Activated gamma-delta T cell treated with Interleukin-2 at 50 U/mL for 16 hours (primary cell): ENCODE measurements at places on chromosomes 4 and X.

DNA sequence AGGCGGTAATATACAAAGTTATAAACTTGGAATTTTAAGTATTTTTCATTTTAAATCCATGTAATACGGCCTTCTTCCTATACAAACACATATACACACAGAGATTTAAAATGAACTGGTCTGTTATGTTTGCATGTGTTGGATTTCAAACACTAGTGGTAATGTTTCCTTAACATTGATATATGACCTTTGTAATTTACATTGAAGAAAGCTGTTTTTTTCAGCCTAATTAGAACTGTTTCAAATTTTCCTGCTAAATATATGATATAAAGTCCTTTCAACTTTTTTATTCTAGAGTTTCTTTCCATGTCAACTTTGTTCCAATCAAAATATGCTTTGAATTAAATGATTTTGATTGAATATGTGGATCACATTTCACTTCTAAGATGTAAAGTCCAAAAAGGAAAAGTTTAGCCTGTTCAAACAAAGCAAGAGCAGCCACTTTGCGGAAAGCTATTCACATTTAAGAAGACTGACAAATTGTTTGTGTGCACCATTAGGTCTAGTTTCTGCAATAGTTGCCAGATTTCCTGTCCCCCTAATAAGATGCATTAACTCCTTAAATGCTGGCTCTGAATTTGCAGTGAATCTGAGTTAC, 226.0 kb upstream of the MAB21L2 start:
- no peak for DNase-seq

DNA sequence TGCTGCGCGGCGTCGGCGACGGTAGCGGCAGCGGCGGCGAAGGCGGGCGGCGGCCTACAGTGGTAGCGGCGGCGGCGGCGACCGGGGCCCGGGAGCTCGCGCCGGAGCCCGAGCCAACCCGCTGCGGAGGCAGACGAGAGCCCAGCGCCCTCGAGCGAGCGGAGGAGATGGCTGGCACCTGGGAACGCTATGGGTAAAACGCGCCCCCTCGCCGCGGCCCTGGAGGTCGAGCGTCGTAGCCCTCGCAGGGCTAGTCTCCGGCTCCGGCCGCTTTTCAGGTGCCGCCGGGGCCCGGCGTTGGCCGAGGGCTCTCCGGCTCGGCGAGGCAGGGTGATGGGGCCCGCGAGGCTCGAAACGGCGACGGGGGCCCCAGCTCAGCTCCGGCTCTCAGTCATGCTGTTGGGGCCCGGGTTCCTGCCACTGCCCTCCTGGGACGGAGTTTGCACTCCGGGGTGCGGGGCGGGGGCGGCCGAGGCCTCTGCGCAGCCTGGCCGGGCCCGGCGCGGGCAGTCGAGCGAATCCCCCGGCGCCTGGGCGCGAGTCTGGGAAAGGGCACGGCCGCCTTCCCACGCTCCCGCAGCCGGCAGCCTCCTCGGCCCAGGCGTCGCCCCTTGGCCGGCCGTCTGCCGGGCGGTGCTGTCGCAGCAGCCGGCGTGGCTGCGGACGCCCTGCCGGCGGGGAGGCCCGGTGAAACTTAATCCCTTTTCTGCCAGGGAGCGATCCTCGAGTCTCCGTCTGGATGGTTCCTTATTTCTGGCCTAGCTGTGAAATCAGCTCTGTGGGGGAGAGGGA, 768 bp downstream of the MID2 start:
- peak; percentile 17 for DNase-seq

GRCh38 chr4:187903106-187903505, 92.5 kb upstream of the ZFP42 start:
- DNase-seq, result no peak

- DNase-seq, result no peak
Measured at GRCh38 chr4:7439699-7440098, 5.0 kb upstream of the PSAPL1 start.

- no peak for DNase-seq
Measured at GRCh38 chrX:47662144-47662657, 3.2 kb upstream of the UXT start.

GRCh38 chrX:2449135-2449886, 51.5 kb downstream of the DHRSX start:
- no peak for DNase-seq

- DNase-seq, result no peak
Measured at GRCh38 chrX:69072486-69073006, 92.7 kb downstream of the PJA1 start.

- no peak for DNase-seq
Measured at GRCh38 chr4:106898621-106899230, 137.4 kb downstream of the DKK2 start.

- no peak for DNase-seq
Measured at GRCh38 chrX:45009371-45010000, 136.5 kb downstream of the KDM6A start.

DNA sequence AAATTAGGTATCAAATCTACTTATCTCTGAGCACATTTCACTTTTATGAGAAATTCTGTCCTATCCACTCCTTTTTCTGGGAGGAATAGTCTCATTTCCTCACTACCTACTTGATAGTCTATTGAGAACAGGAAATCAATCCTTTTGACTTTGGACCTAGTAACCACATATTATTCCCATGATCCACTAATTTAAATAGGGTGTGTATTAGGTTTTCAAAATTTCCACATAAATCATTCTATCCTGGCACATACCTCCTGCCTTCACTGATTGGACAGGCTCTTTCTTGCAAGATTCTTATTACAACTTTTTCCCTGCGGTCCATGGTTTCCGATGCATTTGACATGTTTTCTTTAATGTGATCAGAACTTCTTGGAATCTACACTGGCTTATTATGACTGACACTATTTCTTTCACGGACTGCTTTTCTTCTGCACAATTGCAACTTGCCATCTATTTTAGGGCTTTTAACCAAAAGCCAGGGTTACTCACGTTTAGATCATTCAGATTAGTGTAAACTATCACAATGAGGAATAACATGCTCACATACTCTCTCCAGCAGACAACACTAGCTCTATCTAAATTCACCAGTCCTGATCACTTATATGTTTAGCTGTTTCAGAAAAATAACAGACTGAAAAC, 419.9 kb upstream of the SLIT2 start:
- DNase-seq, result no peak

- DNase-seq, result no peak
Measured at GRCh38 chr4:48481581-48481980, 1.6 kb upstream of the SLC10A4 start.

GRCh38 chrX:45619290-45619689, 418.6 kb upstream of the DIPK2B start:
- no peak for DNase-seq

GRCh38 chrX:135893294-135893817, at the start of the genes CT45A10 and SAGE1:
TSS of gene CT45A10 (minus strand) at chrX:135893444. CDS start at chrX:135885344, 8,100 bp downstream.
TSS of gene SAGE1 (plus strand) at chrX:135893716. CDS start at chrX:135896243, 2,527 bp downstream.
- no peak for DNase-seq

- DNase-seq, result no peak
Measured at GRCh38 chr4:142203505-142203904, 567.1 kb downstream of the IL15 start.

DNA sequence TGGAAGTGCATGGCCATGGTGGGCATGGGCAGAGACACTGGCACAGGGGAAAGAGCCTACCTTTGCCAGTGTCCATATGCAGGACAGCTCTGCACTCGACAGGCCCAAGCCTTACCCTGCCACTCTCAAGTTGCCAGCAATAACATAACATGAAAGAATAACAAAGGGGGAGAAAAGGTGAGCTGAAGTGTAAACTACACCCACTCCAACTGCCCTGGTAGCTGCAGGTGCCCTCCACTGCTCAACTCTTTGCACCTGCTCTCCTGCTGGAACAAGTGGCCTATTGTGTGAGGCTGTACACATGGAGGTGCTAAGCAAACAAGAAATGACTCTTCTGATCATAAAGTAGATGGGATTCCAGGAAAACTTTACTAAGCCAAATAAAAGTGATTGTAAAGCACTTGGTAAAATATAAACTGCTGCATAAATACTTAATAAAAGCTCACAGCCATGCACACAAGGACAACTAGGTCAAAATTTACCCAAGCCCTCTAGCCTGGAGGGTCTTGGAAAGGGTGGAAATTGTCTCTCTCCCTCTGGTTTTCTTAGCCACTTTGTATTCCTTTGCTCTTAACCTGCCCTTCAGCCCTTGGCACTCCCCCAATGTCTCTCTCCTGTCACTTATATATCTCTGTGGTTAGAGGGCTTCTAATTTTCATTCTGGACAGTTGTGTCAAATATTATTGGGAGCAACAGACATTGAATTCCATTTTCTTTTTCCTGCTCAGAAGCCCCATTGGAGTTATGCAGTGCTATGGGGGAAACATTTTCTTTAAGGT, 261.2 kb upstream of the GPC4 start:
- no peak for DNase-seq

GRCh38 chrX:21171181-21171580, 203.0 kb upstream of the CNKSR2 start:
- no peak for DNase-seq

GRCh38 chr4:38751341-38752010, 31.3 kb downstream of the TLR10 start:
- no peak for DNase-seq

DNA sequence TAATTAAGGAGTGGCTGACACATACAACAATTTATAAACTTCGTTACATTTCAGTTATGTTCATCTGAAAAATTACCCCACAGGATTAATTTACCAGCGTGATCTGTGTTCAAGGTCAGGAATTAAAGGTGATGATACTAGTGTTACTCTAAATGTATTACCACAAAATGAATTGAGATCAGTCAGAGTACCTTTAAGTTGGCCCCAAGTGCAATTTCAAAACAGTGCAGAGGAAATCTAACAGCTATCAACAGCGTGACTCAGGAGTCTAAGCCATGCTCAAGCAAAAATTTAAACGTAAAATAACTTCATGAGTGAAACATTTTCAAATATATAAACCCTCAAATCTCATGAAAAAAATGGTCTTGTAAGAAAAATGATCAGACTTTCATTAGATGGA, 18.7 kb downstream of the ANTXR2 start:
- no peak for DNase-seq

- no peak for DNase-seq
Measured at GRCh38 chrX:50780144-50780543, 33.9 kb downstream of the SHROOM4 start.

GRCh38 chr4:188780028-188780427, 640.8 kb downstream of the TRIML1 start:
- DNase-seq, result no peak

DNA sequence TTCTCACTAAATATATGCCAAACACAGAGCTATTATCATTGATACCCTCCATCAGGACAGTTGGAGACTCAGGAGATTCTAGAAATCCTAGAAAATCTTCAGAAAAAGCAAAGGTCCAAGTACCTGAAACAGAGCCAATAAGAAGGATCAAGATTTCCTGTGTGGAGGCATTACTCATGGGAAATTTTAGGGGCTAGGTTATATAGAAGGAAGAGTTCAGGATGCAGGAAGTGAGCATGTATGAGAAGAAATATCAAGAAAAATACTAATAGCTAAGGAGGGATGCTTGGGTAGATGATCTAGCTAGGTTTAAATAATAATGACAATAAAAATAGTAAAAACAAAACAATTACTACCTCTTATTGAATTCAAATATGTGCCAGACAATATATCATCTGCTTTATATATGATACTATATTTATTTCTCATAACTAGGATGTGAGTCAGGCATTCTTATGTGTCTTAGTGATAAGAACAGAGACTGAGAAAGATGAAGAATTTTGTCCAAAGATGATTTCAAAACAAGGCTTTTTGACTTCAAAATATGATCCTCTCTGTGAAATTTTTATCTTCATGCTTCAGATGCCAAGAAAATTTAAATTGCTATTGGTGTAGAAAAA, 66.4 kb upstream of the HHIP start:
- DNase-seq, result no peak

DNA sequence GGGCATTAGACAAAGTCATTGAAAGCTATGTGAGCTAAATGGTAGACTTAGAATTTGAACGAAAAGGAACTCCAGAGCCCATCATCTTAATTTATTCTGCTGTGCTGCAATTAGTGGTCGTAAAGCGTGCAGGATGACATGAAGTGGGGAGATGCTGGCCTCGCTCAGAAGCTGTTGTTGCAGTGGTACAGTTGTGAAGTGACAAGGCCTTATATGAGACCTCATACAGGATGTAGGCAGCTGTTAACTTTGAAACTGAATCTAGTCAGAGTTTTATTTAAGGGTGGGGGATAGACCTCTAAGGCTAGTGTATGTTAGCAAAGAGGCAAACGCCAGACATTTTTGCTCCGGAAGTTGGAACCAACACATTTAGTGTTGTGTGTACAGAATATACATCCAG, 13.4 kb downstream of the KLF3 start:
- DNase-seq, result no peak

DNA sequence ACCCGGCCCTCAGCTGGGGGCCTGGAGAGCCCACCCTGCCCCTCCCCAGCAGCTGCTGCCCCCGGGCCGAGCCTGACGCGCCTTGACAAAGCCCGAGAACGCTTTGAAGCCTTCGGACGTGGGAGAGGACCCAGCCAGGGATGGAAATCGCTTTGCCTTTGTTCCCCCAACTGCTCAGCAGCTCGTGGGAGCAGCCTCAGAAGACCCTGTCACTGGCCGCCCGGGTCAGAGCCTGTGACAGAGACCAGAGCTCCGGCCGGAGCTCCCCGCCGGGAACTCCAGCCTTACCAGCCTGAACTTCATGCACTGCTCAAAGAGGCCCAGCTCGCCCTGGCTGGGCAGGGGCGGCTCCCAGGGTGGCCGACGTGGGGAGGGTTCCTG, 2.6 kb upstream of the SLC6A8 start:
- DNase-seq, result no peak

DNA sequence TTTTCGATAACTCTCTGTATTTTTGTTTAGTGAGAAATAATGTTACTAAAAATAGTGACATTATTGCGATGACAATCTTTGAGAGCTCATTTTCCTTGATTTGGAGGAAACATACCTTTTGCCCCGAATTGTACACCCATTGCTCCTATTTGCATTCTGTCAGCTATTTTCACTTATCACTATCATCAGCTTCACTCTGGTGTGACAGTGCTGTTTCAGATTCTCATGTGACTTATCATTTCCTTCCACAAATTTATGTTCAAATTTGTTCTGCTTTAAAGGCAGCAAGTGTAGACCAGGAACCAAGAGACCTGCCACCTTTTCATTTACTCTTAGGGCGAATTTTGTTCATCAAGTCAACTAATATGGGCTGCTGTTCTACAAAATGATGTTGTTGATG, 179.4 kb downstream of the RBM46 start:
- no peak for DNase-seq

GRCh38 chr4:3469386-3470243, 6.5 kb downstream of the DOK7 start:
- no peak for DNase-seq

DNA sequence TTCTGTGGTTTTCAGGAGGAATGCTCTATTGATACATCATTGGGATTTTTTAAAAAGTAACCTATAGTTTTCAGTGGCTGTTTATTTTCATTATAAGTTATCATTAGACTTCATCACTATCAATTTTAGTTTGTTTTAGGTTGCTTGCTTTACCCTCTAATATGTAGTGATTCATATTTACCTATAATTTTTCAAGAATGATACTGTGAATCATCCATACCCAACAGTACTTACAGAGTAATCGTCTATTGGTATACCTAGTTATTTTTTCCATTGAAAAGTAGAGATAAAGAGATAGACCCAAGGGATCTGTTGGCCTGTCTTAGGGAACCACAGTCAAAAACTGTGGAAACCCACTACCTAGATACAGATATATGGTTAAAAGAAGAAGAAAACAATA, 83.3 kb downstream of the KLHL34 start:
- no peak for DNase-seq

- DNase-seq, result no peak
Measured at GRCh38 chrX:108131471-108131870, 39.9 kb downstream of the ATG4A start.

GRCh38 chr4:80097400-80098177, 24.6 kb upstream of the ANTXR2 start:
- DNase-seq, result no peak

GRCh38 chrX:129525162-129525561, 1.9 kb upstream of the SMARCA1 start:
- DNase-seq, result no peak
